OCI-M1 (cell line): ENCODE measurements at places on chromosomes 6 and 20.

- DNase-seq, result no peak
Observed at GRCh38 chr6:2055911-2056310, 189.5 kb downstream of the GMDS start.

GRCh38 chr6:48318670-48319069, 207.7 kb upstream of the PTCHD4 start:
- no peak for DNase-seq

GRCh38 chr6:36383606-36384005, 3.9 kb downstream of the ETV7 start:
- DNase-seq, result no peak

- DNase-seq, result no peak
Observed at GRCh38 chr6:143023695-143024094, 37.0 kb upstream of the AIG1 start.

DNA sequence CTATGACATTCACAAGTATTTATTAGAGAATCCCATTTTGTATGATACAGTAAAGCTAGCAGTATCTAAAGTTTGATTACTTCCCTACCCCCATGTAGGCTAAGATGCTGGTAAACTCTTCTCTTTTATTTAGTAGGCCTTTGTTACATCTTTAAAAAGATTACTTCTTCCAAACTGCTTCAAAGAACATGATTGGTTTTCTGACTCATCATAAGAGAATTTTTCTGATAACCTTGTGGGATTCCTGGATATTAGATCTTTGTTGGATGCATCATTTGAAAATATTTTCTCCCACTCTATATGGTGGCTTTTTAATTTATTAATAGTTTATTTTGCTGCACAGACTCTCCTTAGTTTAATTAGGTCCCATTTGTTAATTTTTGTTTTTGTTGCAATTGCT, 898.3 kb upstream of the ADGRB3 start:
- DNase-seq, result no peak

GRCh38 chr6:42370323-42370985, 81.3 kb downstream of the TRERF1 start:
- no peak for DNase-seq
